Lower leg skin (tissue), 4 donors: ENCODE measurements at places on chromosomes 1 and 21. TPM values are rescaled to one million over a fixed set of nuclear protein-coding genes. Genes with fewer than 3 reads are reported as not detected.

Gene CHAF1B
- total RNA-seq = 2.0 TPM

Gene THAP3
- total RNA-seq = 26.9 TPM

Gene MTARC1
- 1.9 TPM for total RNA-seq

Gene MYOG
- not detected for total RNA-seq

Gene HTR6
- not detected for total RNA-seq

Gene RGS13
- 0.08 TPM for total RNA-seq

Gene PCAT6
- 4.6 TPM for total RNA-seq

Gene HSD3B1
- 10.3 TPM for total RNA-seq

Gene MKNK1
- total RNA-seq = 15.3 TPM

Gene TAL1
- total RNA-seq = 1.7 TPM

Gene ADORA3
- 0.91 TPM for total RNA-seq

Gene SLC16A1
- total RNA-seq = 17.9 TPM

Gene KIF21B
- total RNA-seq = 0.38 TPM

Gene FCRL6
- total RNA-seq = 0.42 TPM

Gene TEDDM1
- total RNA-seq = not detected

Gene ZC3H12A
- 36.3 TPM for total RNA-seq

Gene RRP1
- total RNA-seq = 19.5 TPM

Gene MT1HL1
- not detected for total RNA-seq

Gene RNU1-2
- total RNA-seq = under 0.01 TPM

Gene BGLAP
- 0.36 TPM for total RNA-seq

Gene RNF11
- 90.7 TPM for total RNA-seq

Gene C1orf232
- total RNA-seq = not detected

Gene FAAH
- 26.6 TPM for total RNA-seq

Gene NBPF10
- total RNA-seq = 1.5 TPM

Gene GBP3
- total RNA-seq = 9.2 TPM

Gene ITLN2
- total RNA-seq = 1.2 TPM

Gene WNT2B
- total RNA-seq = 22.5 TPM

Gene PIK3CD
- 5.3 TPM for total RNA-seq

Gene ZNF326
- total RNA-seq = 9.3 TPM

Gene MLLT11
- 0.88 TPM for total RNA-seq

Gene TNFAIP8L2
- total RNA-seq = 1.5 TPM

Gene REN
- total RNA-seq = 0.17 TPM
